ENCODE measurements at places on chromosomes 7 and 10.
A peak's percentile ranks its signal among the peaks of the same experiment; 100 is the strongest.

GRCh38 chr10:128064970-128065580 lies 61.1 kb downstream of the MKI67 start:
- H3K27ac ChIP-seq, result peak overlapping the region; percentile 97
- DNase-seq, result no peak
- H3K4me3 ChIP-seq, result no peak overlapping the region
- H3K36me3 ChIP-seq, result peaks cover 74% of the 10 kb centered on the region
- no peaks in the 10 kb centered on the region for H3K27me3 ChIP-seq

GRCh38 chr10:86968271-86968993 lies at the start of gene ADIRF:
Gene ADIRF, plus strand, starts transcription at chr10:86968482. Its CDS starts 63 bp downstream, at chr10:86968545.
- H3K4me1 ChIP-seq, result peaks cover 50% of the 10 kb centered on the region
- H3K36me3 ChIP-seq, result no peaks in the 10 kb centered on the region
- H3K27ac ChIP-seq, result no peak within 1 kb of the TSS
- DNase-seq, result no peak
- no peak within 1 kb of the TSS for H3K4me3 ChIP-seq

DNA sequence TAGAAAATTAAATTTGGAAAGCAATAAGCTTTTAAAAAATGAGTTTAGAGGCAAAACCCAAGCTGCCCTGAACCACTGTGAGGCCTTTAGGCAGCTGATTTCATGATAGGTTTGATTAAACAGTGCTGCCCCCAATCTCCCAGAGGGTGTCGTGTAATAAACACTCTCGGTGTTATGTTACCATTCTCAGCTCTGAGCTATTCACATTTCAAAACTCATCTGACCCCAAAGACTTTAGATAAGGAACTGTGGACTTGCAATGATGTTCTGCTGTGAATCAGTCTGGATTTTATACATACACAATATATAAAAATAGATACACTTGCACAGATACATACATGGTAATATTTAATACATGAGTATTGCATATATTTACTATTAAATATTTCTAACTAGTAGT lies 120.4 kb downstream of the MALRD1 start:
- no peak for DNase-seq
- H3K27me3 ChIP-seq, result no peaks in the 10 kb centered on the region
- H3K27ac ChIP-seq, result no peak overlapping the region
- no peaks in the 10 kb centered on the region for H3K36me3 ChIP-seq
- H3K4me3 ChIP-seq, result no peak overlapping the region

DNA sequence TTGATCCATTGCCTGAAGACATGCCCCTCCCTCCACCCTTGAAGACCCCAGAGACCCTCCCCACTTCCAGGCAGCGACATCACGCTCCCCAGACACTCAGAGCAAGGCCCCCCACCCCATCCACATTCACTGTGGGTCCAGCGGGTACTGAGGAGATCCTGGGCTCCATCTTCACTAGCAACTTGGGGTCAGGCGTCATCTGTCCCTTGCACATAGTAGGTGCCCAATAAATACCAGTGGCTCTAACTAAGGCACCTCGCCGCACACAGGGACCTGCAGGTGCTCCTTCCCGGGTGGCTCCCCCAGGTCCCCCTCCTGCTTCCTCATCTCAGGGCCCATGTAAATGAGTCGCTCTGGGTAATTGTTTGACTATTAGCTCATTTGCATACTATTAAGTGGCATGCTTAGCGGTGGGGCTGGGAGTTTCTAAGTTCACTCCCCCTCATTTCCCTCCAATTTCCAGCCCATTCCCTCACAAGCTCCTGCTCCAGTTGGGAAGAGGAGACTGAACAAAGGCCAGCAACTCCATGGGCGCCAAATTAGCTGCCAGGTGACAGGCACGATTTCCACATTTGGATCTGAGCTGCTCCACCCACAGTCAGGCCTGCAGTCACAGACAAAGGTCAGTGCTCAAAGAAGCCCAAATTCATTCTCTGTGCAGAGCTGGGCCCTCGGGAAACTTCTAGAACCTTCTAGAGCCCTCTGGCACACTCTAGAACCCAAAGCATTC lies 29.7 kb downstream of the EBF3 start:
- H3K4me3 ChIP-seq, result no peak overlapping the region
- DNase-seq, result no peak
- H3K27ac ChIP-seq, result no peak overlapping the region
- no peaks in the 10 kb centered on the region for H3K36me3 ChIP-seq
- H3K27me3 ChIP-seq, result no peaks in the 10 kb centered on the region

GRCh38 chr10:121032460-121032859 lies 181.3 kb downstream of the WDR11 start:
- H3K4me1 ChIP-seq, result no peaks in the 10 kb centered on the region
- H3K4me3 ChIP-seq, result no peak overlapping the region
- no peak overlapping the region for H3K27ac ChIP-seq
- no peaks in the 10 kb centered on the region for H3K27me3 ChIP-seq
- H3K36me3 ChIP-seq, result no peaks in the 10 kb centered on the region

- no peaks in the 10 kb centered on the region for H3K4me1 ChIP-seq
- DNase-seq, result no peak
- H3K36me3 ChIP-seq, result no peaks in the 10 kb centered on the region
- H3K27me3 ChIP-seq, result no peaks in the 10 kb centered on the region
- no peak overlapping the region for H3K4me3 ChIP-seq
Measured at GRCh38 chr7:93897680-93898079, 7.1 kb upstream of the TFPI2 start.

DNA sequence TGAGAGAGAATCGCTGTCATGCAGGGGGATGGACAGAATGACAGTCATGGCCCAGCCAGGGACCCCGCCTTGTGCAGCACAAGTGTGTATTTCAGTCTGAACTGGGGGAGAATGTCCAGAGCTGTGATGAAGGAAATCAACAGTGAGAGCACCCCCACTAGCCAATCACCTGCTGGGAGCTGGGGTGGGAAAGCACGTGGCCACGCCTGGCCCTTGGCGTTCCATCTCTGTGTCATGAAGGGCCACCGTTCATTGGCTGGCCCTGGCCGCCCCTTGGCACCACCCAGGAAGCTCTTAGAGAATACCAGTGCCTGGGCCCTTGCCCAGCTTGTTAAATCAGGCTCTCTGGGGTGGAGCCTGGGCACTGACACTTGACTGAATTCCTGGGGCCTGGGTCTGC lies 22.8 kb downstream of the GRID1 start:
- no peaks in the 10 kb centered on the region for H3K36me3 ChIP-seq
- no peaks in the 10 kb centered on the region for H3K27me3 ChIP-seq
- no peak overlapping the region for H3K4me3 ChIP-seq
- no peak for DNase-seq
- no peak overlapping the region for H3K27ac ChIP-seq
- peaks cover 3% of the 10 kb centered on the region for H3K4me1 ChIP-seq

GRCh38 chr10:6045314-6045848 lies 16.8 kb downstream of the IL2RA start:
- no peaks in the 10 kb centered on the region for H3K36me3 ChIP-seq
- no peak overlapping the region for H3K4me3 ChIP-seq
- H3K27ac ChIP-seq, result no peak overlapping the region
- H3K4me1 ChIP-seq, result peaks cover 11% of the 10 kb centered on the region
- DNase-seq, result no peak

DNA sequence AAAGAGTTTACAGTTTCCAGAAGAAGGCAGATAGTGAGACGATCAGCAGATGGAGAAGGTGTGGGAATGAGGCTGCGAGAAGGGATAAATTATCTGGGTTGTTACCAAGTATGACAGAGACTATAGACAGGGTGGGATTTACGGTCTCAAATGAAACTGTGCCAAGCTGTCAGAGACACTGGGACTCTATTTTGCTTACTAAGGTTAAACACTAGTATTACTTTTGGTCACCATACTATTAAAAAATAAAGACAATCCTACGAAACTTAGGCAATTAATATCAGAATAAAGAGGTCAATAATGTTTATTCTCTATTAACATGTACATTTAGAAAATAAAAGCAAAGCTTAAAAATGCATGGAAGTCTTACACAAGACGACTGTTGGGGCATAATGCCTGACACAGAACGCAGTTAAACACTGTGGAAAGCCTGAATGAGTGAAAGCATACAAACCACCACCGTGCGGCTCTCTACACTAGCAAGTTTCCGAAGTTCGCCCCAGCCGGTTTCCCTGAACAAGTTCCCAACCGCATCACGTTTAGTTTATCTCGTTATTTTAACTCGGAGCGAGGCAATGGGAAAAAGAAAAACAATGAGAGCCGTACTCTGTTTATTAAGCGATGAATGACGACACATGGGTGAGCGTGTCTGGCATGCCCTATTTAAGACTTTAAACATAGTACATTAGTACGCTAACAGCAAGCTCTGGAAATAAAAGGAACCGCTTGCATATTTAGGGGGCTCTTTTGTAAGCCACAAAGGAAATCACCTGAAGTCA lies 909 bp upstream of the CC2D2B start:
- H3K4me3 ChIP-seq, result peak overlapping the region; percentile 60
- H3K27ac ChIP-seq, result no peak overlapping the region
- peaks cover 7% of the 10 kb centered on the region for H3K36me3 ChIP-seq
- H3K4me1 ChIP-seq, result peaks cover 7% of the 10 kb centered on the region

DNA sequence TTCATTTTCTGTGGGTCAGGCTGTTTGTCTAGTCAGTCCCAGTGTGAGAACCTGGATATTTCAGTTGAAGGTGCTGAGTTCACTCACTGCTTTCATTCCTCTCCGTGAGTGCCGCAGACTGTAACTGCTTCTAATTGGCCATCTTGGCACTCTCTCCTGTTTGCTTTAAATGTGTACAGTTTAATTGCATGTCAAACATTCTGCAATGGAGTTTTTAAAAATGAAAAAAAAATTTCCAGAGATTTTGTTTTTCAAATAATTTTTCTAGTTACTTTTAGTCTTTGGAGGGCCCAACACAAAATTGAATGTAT lies 87.8 kb downstream of the CCSER2 start:
- no peak overlapping the region for H3K27ac ChIP-seq
- H3K36me3 ChIP-seq, result no peaks in the 10 kb centered on the region
- H3K4me3 ChIP-seq, result no peak overlapping the region
- no peaks in the 10 kb centered on the region for H3K4me1 ChIP-seq
- DNase-seq, result no peak
- H3K27me3 ChIP-seq, result no peaks in the 10 kb centered on the region

DNA sequence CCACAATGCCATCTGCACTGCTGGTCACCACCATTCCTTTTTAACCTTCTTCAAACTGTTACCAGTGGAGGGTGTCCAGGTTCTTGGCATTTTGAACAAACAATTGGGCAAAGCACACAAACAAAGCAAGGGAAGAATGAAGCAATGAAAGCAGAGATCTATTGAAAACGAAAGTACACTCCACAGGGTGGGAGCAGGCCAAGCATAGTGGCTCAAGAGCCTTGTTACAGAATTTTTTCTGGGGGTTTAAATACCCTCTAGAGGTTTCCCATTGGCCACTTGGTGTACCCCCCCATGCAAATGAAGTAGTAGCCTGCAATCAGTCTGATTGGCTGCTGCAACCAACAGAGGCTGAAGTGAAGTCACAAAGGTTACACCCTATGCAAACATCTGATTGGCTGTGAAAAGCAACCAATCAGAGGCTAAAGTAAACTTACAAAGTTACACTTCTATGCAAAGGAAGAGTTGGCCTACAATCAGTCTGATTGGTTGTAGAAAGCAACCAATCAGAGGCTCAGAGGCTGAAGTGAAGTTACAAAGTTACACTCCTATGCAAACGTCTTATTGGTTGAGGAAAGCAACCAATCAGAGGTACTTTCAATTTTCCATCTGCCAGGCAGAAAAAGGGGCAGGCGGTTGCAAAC lies 103.2 kb upstream of the WAC start:
- DNase-seq, result no peak
- H3K27ac ChIP-seq, result no peak overlapping the region
- no peak overlapping the region for H3K4me3 ChIP-seq
- no peaks in the 10 kb centered on the region for H3K27me3 ChIP-seq

DNA sequence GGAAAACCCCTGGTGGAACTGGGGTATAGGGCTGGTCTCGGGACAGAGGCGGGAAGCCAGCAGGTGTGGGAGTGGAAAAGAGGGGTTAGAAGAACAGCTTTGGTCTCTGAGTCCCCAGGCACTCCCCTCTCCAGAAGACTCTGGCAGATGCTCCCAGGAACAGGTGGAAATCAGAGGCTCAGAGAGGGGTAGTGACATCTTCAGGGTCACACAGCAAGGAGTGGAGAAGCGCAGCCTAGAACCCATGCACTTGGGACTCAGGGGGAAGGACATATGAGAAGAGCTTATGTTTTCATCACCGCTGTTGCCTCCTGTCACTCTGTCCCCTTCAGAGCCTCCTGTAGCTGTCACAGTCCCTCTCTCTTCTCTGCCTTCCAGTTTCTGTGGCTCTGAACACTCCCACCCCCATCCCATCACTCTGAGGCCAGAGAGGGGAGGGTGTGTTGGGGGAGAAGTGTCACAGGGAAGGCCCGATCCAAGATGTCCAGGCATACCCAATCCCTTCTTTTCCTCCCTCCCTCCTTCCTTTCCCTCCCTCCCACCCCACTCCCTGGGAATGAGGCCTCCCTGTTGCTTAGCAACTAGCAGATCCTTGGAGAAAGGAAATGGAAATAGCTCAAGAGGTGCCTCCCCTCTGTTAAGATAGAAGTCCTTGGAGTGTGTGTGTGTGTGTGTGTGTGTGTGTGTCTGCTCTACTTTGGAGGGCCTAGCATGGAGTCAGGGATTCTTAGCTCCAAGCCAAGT lies 32.0 kb downstream of the SRRM3 start:
- H3K27ac ChIP-seq, result no peak overlapping the region
- DNase-seq, result no peak
- H3K4me1 ChIP-seq, result peaks cover 4% of the 10 kb centered on the region

GRCh38 chr7:158469396-158470051 lies 118.1 kb downstream of the PTPRN2 start:
- no peaks in the 10 kb centered on the region for H3K36me3 ChIP-seq
- DNase-seq, result peak; percentile 27
- peaks cover 46% of the 10 kb centered on the region for H3K4me1 ChIP-seq
- peaks cover 2% of the 10 kb centered on the region for H3K27me3 ChIP-seq

DNA sequence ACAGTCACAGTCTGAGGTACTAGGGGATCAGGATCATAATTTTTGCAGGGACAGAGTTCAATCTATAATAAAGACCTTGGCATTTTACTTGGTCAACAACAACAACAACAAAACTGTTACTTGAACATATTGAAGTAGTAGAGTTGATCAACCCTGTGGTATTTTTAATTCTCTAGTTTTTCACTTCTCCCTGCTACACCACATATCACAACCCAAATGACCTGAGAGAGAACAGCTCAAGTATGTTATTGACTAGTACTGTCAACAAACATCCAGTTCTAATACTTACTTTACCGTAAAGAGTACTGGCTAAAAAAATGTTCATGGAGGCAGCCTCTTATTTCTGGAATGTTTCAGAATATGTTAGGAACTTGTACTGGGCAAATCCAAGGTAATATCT lies 90.5 kb upstream of the FAM3C start:
- H3K27ac ChIP-seq, result no peak overlapping the region
- no peak for DNase-seq
- no peaks in the 10 kb centered on the region for H3K36me3 ChIP-seq
- no peaks in the 10 kb centered on the region for H3K4me1 ChIP-seq

DNA sequence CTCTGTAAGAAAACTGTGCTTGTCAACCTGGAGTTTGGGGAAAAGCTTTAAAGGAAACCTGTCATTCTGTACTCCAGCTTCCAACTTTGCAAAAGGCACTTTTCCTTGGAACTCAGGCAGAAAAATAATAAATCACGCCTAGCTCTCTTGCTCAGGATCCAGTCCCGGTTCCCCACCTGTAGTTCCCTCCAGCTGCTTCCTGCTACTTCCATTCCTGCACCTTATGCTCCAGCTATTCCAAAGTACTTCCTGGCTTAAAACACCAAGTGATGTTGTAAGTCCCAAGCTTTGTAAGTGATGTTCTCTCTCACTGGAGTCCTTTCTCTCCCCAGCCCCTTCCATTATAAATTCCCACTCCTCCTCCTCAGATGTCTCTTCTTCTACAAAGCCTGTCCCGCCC lies 98.6 kb downstream of the GRM8 start:
- H3K27me3 ChIP-seq, result no peaks in the 10 kb centered on the region
- H3K27ac ChIP-seq, result no peak overlapping the region
- no peaks in the 10 kb centered on the region for H3K36me3 ChIP-seq
- no peaks in the 10 kb centered on the region for H3K4me1 ChIP-seq
- DNase-seq, result no peak
- no peak overlapping the region for H3K4me3 ChIP-seq

All from CD14-positive monocyte (primary cell).